Kidney tubule cell (primary cell): ENCODE measurements at places on chromosomes 12 and 14.

DNA sequence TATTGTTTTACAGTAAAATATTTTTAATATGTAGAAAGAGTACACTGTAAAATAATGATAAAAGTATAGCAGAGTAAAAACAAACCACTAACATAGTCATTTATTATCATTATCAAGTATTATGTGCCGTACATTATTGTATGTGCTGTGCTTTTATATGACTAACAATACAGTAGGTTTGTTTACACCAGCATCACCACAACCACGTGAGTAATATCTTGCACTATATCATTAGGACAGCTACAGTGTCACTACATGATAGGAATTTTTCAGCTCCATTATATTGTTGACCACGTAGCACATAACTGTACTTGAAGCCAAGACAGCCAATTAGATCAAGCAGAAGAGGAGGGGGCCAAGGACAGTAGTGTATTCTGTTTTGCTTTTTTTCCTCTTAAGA is 415.4 kb downstream of the RAD51B start:
- no peak for DNase-seq

DNA sequence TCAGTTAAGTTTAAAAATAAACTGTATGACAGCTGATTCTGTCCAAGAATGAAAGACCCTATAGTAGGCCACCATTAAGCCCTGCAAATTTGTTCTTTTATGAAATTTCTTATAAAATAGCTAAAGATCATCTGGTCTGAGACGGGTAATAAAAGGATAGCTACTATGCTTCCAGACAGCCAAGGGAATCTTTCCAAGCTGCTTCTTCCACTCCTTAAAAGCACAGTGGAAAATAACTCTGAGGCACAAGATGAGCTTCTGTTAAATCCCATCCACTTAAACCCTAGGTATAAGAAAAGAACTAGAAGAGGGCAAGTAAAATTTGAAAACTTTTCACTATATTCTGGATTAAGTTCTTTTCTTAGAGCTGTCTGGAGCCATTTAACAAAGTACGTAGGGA is 194.3 kb downstream of the CAPZA3 start:
- DNase-seq = no peak

GRCh38 chr14:55123852-55124639 is 5.0 kb upstream of the LGALS3 start:
- DNase-seq = peak; percentile 59

- DNase-seq = no peak
These were observed 123.2 kb upstream of the FOXN3 start for GRCh38 chr14:89540009-89540829.

DNA sequence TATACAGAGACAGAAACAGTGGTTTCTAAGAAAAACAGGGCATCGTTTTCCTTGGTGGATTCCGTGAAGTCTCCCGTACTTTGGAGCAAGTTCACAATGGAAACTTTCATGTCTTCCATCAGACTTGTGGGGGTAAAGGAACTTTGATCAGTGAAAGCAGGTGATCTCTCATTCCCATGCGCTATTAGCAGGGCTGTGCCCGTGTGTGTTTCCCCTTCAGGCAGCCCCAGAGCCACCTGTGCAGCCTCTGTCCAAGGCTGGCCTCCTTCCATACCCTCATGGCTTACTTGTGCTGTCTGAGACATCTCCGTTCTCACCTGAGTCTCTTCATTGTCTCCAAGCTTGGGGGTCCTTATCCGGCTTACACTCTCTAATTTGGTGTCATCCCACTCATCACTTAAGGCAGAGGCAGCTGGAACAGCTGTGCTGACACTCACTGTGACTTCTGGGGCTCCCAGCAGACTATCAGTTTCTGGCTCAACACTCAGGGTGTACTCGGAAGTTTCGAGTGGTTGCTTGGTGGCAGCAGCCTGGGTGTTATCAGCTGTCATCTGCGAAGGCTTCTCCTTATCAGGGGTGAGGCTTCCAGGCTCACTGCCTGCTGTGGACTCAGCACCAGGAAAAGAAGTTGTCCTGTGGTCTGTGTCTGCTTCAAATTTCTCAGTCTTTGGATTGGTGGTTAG is 13.8 kb downstream of the ARMH4 start:
- DNase-seq = no peak
